ENCODE measurements at places on chromosomes 7 and 10.

- no peak for DNase-seq
Observed at GRCh38 chr10:75712242-75712880, 280.9 kb downstream of the LRMDA start.

DNA sequence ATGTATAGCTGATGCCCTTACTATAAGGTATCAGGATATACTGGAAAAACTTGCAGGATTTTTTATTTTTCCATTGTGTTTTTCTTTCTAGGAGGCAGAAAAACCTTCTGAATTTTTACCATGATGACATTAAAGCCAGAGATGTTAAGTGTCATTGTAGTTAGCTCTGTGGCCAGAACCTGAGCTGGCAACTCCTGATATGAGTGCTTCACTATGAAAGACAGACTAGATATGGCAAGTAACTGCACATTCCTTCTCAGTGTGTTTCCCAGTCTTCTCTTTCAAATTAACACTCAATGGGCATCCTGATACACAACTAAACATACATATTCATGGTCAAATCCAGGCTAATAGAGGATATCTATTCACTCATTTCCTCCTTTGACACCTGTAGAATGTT is 166.2 kb downstream of the CTTNBP2 start:
- no peak for DNase-seq

DNA sequence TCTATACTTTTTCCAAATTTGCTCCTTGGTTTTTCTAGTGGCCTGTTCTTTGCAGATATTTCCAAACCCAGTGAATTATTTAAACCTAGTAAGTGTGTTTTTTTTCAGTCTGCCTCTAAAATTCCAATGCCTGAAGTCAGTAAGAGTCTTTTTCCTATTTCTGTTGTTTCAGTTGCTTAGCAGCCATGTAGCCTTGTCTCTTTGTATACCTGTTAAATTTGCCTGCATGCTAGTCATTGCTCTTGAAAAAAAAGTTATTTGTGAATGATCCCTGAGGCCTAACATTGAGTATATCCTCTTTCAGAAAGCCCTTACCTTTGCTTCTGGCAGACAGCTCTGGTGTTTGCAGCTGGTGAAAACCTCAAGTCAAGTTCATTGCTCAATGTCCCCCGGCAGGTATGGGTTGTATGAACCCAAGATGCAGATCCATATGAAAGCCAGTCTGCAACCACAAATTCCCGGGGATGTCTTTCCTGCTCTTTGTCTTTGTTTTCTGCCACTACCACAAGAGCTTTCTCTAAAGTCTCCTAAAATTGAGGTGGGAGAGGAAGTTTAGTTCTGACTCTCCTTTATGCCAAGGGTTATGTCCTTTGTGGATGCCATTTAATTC is 35.7 kb downstream of the CH25H start:
- no peak for DNase-seq

- no peak for DNase-seq
Observed at GRCh38 chr10:66505003-66505657, 420.7 kb upstream of the LRRTM3 start.
